ENCODE measurements at places on chromosomes 12 and 14. TPM values are rescaled to one million over a fixed set of nuclear protein-coding genes. Genes with fewer than 3 reads are reported as not detected.

- no peak for DNase-seq
These were observed 25.6 kb downstream of the PRKAB1 start for GRCh38 chr12:119693511-119693910.

- no peak for DNase-seq
These were observed 235.2 kb downstream of the CHST11 start for GRCh38 chr12:104691721-104692556.

DNA sequence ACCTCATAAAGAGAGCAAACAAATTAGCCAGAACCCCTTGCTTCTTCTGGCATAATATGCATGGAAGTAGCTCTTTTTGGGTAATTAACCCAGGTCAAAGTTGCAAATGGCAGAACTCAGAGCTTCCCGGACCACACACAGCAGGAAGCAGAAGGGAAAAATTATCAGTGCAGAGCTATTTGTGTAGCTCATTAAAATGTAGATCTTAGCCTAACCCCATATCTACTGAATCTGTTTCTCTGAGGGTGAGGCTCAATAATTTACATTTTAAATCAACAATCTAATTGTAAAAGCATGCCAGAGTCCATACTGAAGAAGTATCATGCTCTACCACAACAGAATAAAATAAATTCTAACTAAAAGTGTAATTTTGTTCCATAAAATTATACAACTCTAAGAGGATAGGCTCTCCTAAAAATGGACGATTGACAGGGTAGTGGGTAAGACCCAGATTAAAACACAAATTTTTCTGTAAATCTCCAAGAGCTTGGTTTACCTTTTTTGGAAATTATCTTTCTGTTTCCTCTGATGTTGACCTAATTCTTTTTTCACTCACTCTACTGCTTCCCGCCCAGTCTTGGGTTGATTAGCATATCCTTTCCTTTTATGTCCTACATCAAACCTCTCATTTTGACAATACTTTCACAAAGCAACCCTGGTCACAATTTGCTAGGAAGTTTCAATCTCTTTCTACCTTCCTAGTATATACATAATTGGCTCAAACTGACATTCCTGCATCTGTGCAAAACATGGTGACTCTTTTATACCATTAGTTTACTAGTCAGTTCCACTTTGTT, 213.3 kb upstream of the SLC16A7 start:
- no peak for DNase-seq

DNA sequence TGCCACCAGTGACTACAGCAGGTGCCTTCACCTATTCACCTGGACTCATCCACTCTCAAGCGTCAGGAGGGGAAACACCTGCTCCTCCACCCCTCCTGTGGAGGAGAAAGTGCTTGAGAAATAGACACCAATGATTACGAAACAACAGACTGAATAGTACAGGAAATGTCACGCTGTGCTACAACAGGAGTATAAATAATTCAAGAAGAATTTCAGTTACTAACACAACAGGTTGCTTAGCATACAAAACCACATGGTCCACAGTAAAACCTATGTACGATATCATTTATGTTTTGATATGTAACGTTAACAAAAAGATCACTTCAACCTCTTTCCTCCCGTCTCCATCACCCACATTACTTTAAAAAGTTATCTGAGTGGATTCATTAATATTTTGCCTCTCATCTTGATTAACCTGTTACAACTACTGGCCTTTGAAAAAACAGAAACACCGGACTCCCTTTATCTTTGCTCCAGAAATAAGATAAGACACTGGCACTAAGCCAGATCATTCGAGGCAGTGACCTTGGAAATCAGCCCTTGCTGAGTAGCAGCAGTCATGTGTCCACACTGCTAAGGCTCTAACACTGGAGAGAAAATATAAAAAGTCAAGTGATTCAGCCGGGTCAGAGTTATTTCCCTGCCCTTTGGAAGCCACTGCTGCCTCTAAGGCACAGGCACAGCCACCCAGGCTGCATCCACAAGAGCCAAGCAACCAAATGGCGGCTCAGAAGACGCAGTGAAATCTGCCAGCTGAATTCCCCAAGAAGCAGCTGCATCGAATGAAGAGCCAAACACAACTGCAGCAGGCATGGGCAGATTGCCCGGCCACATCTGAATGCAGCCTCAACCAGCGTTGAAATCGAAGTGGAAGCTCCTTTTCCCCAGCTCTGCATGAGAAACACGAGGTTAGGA, 40.9 kb downstream of the NT5DC3 start:
- peak; percentile 82 for DNase-seq

DNA sequence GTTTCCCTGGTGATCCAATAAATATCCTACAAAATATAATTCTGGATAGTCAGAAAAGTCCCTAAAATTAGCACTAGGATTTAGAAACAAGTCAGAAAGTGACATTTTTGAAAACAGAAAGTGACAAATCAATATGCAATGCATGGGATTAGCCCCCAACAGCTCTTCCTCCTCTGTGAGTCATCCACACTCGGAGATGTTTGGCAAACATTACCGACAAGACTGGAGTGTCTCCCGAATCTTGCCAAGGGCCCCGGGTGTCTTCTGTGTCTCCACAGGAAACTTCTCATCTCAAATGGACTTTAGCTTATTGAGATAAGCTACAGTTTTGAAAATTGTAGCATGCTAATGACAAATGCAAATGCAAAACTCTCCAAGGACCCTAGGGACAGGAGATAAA, 398.9 kb upstream of the CCDC196 start:
- DNase-seq: no peak

DNA sequence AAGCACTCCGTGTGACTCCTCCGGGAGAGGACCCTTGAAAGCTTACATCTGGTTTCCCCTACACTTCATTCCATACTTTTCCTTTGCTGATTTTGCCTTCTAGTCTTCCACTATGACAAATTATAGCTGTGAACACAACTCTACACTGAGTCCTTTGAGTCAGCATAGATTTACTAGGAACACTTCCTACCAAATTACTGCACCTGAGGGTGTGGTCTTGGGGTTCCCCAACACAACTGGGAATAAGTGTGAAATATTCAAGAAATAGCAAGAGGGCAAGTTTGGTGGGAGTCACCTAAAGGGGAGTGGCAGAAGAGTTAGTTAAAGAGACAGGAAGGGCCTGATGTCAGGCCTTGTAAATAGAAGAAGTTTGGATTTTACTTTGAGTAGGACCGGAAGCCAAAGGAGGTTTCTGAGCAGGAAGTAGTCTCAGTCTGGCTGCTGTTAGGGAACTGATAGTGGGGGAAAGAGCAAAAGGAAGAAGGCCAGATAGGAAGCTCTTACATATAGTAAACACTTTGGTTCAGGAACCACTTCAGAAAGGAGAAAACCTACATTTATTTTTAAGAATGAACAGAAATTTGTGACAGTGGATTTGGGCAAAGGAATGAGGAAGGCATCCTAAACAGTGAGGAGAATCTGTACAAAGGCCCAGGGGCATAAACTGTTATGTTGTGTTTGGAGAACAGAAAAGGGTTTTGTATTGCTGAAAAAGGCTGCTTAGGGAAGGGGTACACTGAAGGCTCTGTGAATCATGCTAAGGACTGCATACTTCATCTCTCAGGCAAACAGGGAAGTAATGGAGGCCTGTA, 14.2 kb downstream of the SEL1L start:
- DNase-seq: no peak

DNA sequence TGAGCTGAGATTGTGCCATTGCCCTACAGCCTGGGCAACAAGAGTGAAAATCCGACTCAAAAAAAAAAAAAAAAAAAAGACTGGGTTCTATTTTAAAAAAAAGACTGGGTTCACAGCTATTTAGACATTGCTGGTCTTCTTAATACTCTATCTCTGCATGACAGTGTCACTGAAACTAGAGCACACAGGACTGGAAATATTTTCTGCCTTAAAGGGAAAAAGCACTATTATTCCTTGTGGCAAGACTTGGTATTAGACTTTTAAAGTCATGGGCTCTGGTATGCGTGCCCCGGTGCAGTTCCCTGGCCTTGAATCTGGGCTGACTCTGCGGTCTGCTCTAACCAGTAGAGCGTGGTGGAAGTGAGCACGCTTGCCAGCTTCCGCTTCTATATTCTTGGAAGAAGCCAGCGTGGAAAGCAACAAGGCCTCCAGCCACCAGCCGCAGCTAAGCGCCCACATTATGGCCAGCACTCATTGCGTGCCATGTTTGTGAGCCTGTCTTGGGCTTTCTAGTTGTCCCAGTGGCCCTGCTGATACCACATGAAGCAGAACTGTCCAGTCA, 31.3 kb downstream of the PRKAB1 start:
- DNase-seq: peak; percentile 85

- DNase-seq: no peak
These were observed 33.8 kb downstream of the VRK1 start for GRCh38 chr14:96830946-96831345.

DNA sequence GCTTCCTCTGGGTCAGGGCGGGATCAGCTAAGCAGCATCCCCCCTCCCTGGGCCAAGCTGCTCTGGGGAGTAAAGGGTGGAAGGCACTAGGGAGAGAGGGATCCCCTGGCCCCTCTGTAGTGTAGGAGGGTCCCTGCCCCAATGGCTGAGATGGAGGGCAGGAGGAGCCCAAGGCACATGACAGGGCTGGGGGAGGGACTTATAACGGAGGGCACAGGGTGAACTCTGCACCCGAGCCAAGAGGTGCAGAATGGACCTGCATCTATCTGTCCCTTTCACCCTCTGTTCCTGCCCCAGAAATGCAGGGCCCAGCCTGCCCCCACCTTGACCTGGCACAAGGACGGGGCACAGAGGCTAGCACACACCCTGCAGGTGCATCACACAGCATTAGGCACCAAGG, 3.8 kb upstream of the ITGB7 start:
- DNase-seq: no peak

GRCh38 chr12:51749206-51749985, 99.1 kb downstream of the FIGNL2 start:
- no peak for DNase-seq

ANAPC5 gene
- total RNA-seq: 79.7 TPM

GRCh38 chr14:81305743-81306142, 85.0 kb upstream of the GTF2A1 start:
- DNase-seq: no peak

GRCh38 chr14:50932592-50933495, 11.4 kb downstream of the PYGL start:
- DNase-seq: no peak

DNA sequence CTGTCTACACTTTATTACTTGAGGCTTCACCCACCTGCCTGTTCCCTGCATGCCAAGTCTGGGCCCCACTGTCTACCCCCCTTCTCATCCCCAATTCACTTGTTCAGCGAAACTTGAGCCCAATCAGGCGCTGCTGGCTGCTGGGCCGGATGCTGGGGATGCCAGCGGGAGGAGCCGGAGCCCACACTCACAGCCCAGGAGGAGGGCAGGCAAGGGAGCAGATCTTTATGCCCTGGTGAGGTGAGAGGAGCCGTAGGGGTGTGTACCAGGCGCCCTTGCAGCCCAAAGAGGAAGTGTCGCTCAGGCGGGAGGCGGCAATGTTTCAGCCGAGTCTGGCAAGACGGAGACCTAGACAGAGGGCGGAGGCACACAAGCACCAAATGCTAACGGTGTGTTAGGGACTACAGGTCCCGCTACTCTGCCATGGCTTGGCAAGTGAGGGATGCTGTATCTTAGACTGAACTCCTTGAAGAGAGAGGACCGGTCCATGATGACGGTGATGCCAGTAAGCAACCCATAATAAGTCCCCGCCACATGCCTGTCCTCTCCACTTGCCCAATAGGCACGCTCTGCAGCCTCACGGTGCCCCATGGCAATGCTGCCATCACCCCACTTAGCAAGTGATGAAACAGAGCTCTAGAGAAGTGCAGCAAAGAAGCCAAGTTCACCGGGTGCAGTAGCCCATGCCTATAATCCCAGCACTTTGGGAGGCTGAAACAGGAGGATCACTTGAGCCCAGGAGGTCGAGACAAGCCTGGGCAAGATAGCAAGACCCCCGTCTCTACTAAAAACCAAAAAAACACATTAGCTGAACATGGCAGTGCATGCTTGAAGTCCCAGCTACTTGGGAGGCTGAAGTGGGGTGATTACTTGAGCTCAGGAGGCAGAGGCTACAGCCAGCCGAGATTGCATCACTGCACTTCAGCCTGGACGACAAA, 41.6 kb downstream of the LRRC74A start:
- DNase-seq: no peak

GRCh38 chr12:52214421-52214802, 18.6 kb upstream of the KRT7 start:
- DNase-seq: no peak

- no peak for DNase-seq
These were observed 25.9 kb downstream of the PPP4R3A start for GRCh38 chr14:91484186-91484585.

RNU6-7 gene
- total RNA-seq: not detected

DNA sequence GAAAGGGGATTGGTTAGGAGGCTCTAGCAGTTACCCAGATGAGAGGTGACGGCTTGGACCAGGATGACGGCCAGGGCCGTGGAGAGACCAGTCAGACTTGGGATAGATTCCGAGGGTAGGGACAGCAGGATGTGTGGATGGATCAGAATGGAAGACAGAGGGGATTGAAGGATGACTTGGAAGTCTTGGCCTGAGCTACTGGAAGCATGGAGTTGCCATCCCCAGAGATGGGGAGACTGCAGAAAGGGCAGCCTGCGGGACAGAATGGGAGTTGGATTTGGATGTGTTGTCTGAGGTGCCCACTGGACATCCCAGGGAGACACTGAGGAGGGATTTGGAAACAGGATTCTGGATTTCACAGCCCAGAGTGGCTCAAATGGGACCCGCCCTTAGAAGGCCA, 102.3 kb downstream of the CALM1 start:
- DNase-seq: no peak

GRCh38 chr14:62983821-62984220, 61.4 kb downstream of the KCNH5 start:
- no peak for DNase-seq

PMCH gene
- not detected for total RNA-seq

Measured in epithelial cell of proximal tubule (primary cell).